ENCODE measurements at places on chromosomes 12 and 14.

GRCh38 chr12:100404769-100405407 is 48.0 kb downstream of the SLC17A8 start:
- DNase-seq = no peak

DNA sequence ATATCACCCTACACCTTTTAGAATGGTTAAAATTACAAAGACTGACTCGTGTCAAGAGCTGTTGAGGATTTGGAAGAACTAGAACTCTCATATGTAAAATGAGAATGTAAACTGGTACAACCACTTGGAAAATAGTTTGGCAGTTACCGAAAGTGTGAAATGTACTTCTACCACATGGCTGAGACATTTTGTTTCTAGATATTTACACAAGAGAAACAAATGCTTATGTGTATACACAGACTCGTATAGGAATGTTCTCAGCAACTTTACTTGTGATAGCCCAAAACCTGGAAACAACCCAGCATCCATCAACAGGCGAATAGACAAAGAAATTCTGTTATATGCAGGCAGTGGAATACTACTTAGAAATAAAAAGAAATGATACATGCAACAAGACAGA is 103.0 kb downstream of the BRMS1L start:
- DNase-seq = no peak

DNA sequence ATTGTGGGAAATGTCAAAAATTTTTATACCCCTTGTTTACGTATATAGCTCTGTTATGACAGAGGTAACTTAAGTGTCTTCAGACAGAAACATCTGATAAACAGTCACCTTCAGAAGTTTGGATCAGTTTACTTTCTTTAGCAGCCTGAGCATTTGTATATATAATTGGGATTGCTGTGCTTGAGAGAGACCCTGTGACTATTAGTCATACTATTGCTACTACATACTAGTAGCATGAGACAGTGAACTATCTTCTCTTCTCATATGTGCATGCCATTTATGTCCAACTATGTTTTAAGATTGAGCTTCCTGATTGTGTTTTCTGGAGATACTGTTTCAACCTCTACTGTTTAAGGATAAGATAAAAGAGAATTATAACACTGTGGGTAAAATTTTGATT is 101.5 kb downstream of the PDE6H start:
- DNase-seq = no peak

DNA sequence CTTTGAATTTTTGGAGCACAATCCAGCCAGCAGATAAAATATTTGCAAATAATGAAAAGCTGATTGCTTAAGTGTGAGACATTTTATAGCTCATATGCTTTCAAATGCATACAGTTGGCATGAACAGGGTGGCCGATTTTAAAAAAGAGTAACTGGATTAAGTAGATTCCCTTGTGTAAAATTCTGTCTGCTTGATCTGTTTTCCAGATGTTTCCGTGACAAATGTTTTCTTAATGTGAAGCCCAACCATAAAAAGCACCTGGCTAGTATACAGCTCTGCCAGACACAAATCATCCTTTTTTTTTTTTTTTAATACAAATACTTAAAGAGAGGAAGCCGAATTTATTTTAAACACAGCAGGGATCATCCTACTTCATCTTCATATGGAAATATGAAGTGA is 440.7 kb downstream of the CCER1 start:
- DNase-seq = no peak

DNA sequence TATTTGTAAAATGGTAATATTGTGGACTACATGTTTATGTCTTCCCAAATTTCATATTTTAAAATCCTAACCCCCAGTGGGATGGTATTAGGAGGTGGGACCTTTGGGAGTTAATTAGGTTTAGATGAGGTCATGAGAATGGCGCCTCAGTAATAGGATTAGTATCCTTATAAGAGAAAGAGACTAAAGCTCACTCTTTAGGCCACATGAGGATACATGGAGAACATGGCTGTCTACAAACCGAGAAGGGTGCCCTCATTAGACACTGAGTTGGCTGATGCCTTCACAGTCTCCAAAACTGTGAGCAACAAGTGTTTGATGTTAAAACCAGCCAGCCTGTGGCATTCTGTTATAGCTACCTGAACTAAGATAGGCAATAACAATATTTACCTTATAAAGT is 58.3 kb upstream of the OTOGL start:
- no peak for DNase-seq

DNA sequence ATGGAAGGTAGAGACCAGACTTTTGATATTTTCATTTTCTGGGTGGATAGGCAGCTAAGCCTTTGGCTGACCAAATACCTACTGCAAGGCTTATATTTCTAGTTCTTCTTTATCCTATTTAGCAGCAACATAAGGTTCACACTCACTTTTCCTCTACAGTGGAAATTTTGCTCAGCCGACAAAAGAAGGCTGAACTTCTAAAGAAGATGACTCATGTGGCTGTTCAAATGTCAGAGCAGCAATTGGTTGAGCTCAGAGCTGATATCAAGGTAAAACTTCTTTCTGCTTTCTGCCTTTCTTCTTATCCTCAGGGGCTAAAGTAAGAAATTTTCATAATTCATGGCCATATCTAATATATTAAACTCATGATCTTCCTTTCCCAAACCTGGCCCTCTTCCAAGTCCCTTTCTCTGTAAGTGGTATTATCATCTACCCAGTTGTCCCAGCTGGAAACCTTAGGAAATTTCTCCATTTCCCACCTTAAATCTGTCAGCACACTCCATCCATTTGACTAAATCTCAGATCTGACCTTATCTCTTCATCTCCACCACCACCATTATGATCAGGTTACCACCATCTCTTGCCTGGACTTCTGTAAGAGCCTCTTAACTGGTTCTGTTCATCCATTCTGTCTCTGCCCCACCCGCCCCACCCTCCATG is 19.8 kb upstream of the KCNH3 start:
- no peak for DNase-seq

DNA sequence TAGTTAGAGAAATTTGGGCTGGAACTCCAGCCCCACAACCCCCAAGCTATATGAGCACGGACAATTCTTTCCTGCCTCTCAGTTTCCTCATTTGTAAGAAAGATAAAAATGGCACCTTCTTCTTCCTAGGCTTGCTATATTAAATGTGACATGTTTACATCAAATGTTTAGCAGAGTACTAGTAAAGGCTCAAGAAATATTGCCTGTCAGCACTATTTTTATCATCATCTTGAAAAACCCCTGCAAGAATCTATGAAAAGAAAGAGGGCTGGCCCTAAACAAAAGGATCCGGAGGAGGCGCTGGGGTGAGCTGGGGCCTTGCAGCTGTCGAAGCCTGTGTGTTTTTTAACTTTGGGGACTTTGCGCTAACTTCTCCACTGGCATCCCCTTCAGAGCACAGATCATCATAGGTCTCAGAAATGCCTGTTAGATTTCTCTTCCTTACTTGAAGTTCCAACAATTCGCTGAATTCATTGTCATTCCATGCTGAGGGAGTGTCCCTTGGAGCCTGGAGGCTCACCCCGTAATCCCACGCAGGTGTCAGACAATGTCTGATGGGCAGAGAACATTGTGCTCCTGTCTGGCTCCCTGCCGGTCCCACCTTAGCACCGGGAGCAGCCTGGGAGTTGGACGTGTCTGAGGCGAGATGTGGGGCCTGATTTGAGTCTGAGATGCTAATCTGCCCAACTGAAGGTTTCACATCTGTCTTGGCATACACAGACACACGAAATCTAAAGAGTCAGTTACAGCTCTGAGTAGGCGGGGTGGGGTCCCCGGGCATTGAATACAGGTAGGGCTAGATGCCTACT is 206.8 kb downstream of the NUAK1 start:
- no peak for DNase-seq
